Daoy (cell line): ENCODE measurements at places on chromosomes 7 and 10. TPM values are rescaled to one million over a fixed set of nuclear protein-coding genes. Genes with fewer than 3 reads are reported as not detected.
A peak's percentile ranks its signal among the peaks of the same experiment; 100 is the strongest.

The VTI1A gene
- total RNA-seq: 15.7 and 42.4 TPM in 2 replicates

The CXCL12 gene
- 2.1 and 2.2 TPM in 2 replicates for total RNA-seq

The CCZ1B gene
- total RNA-seq: 100 and 103 TPM in 2 replicates

The NUDT13 gene
- 1.2 TPM in 1 of 2 replicates, not detected in the other for total RNA-seq

The CFAP43 gene
- total RNA-seq: 0.24 and 0.69 TPM in 2 replicates

- DNase-seq: peak; percentile 22
Observed at GRCh38 chr10:33459602-33460001, 125.1 kb upstream of the NRP1 start.

DNA sequence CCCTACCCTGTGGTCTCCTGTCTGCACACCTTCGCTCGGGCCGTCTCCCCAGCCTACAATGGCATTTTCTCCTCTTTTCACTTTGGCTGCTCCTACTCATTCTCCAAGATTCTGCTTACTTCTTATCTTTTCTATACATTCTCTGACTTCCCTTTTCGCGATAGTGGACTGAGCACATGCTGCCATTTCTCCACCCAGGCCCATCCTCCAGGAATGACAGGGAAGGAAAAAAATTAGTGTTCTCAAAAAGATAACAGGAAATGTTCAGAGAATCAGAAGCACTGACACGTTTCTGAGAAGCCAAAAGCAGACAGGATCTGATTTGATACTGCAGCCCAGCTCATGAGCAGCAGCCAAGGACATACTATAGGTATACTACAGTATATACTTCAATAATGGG lies 6.4 kb upstream of the ANXA11 start:
- DNase-seq: no peak

DNA sequence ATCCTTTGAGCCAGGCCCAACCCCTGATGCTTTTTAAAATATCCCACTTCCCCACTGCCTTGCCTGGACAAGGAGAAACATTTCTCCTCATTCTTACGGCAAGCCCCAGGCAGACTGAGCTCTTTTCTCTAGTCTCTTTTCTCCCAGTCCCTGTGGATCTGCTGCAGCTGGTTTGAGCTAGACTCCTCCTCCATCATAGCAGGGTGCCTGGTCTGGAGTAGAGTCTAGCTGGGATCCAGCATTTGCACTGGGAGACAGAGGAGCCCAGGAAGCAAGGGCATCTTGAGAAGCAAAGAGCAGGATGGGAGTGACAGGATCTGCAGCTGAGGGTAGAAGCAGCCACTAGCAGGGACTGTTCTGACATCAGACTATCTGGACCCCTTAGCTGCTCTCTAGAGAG lies 562.3 kb upstream of the COBL start:
- DNase-seq: no peak

DNA sequence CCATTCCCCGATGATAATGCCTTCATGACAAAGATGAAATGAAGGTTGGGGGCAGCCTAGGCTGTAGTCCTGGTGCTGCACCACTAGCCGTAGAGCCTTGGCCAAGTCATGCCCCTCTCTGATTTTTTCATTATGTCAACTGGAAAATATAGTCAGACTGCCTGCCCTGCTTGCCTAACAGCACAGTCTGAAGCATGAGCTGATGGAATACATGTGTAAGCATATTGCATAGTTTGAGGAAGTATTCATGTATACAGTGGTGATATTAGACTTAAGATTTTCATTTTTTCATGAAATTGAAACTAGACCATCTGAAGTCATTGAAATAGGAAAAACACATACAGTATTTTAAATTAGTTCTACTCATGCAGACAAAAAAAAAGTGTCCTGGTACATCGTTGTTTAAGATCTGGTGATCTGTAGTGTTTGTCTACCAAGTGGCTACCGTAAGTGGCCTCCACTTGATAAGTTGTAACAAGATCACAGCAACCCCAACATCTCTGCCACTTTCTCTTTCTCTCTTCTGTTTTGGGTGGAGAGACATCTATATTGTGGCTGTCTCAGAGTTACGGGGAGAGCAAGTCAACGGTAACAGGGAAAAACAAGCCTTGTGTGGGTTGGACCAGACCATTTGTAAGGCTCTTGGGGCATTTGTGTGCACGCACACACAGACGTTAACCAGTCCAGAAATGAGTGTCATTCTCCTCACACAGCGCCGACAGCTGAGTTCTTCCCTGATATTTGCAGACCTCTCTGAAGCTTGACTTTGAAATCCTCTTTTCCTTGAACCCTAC lies 716.6 kb upstream of the GALNT17 start:
- DNase-seq: no peak

DNA sequence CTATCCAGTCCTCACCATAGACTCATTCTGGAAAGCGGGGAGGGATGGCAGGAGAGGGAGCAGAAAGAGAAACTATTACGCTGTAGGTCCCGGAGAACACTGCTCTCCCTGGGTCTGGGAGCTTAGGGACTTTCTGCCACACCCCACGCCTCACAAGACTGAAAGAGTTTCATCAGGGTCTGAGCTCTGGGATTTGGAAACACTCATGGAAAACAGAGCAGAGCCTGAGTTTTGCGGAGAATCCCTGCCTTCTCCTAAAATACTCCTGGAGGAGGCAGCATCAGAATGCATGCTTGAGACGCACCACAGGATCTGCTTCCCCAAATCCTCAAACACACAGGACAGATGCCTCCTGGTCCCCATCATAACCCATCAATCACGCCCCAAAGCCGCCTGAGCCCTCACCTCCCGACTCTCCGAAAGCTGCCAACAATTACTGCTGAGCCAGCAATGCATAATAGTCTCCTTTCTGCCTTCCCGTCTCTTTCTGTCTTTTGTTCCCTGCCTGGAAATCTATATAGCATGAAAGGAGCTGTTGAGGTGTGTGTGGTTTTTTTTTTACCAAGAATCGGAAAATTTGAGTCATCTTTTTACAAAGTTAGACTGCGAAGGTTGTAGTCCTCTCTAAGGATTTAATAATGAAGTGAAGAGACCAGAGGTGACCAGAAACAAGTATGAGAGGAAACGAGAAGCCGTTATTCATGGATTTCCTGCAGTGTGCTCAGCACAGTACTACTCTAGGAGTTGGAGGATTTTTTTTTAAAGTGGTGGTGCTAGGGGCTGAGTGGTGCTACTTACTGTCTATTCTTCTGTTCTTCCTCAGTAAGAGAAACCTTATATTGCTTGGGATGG lies 37.7 kb downstream of the ASB13 start:
- DNase-seq: no peak
